ENCODE measurements at places on chromosomes 2 and 18.

DNA sequence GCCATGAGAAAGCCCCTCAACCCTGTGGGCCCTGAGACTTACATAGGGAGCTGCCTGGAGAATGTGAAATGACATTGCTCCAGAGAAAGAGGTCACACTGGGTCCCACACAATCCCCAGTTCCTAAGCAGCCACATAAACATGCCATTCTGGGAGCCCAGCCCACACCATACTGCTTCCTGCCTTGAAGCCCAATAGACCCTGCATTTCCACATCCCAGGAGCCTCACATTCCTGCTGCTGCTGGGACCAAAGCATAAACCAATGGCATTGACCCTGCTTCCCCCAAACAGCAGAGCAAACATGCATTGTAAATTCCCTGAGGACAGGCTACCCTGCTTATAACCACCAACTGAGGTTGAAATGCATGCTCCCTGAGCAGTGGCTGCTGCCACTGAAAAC, 1117.6 kb upstream of the SLC39A10 start:
- no peak for DNase-seq

DNA sequence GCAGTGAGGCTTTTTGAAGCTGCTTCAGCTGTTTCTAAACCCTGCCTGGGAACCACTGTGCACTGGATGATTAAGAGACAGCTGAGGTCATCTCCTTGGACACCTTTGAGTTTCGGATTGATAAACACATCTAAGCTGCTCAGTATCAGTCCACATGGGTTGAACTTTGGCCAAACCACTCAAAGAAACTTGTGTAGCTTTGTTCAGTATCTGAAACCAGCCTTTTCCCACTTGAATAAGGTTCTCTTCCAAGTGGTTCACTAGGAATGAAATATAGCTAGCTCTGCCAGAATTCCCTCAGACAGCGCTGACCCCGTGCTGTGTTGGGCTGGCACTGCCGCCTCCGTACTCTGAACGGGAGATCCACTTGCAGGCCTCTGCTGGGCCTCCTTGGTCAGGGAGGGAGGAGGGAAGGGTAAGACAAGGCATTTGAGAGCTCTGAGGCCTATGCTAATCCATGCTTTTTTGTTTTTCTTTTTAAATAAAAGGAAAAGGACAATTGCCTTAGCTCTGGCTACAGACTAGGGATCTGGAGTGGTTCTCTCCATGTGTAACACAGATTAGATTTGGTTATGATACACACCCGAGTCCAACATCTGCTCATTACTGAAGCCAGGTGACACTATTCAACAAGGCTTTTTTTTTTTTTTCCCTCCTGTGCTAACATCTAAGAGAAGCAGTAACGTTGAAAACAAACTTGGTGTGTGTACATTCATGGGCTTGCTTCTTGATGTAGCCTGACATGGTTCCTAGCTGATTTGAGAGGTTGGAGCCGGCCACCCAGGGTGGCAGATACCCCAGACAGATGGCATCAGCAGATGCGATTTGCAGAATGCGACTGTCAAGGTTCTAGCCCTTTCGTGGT, 67.7 kb downstream of the NCK2 start:
- peak; percentile 57 for DNase-seq

DNA sequence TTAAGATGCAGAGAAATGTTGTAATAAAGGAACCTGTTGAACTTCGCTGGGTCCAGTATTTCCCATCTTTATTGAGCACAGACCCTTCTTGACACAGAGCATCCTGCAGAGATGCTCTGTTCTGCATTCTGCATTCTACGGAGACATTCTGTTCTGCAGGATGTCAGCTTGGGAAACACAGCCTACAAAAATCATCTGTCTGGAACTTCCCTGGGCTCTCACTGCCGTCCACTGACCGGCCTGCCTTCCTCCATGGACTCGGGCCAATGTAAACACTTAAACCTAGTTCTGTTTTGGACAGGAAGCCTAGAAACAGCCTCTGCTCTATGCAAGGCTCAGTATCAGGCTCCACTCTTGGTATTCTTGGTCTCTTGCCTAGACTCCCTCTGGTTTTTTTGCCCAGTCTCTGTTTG, 90.0 kb upstream of the PPP1CB start:
- DNase-seq, result peak; percentile 65

DNA sequence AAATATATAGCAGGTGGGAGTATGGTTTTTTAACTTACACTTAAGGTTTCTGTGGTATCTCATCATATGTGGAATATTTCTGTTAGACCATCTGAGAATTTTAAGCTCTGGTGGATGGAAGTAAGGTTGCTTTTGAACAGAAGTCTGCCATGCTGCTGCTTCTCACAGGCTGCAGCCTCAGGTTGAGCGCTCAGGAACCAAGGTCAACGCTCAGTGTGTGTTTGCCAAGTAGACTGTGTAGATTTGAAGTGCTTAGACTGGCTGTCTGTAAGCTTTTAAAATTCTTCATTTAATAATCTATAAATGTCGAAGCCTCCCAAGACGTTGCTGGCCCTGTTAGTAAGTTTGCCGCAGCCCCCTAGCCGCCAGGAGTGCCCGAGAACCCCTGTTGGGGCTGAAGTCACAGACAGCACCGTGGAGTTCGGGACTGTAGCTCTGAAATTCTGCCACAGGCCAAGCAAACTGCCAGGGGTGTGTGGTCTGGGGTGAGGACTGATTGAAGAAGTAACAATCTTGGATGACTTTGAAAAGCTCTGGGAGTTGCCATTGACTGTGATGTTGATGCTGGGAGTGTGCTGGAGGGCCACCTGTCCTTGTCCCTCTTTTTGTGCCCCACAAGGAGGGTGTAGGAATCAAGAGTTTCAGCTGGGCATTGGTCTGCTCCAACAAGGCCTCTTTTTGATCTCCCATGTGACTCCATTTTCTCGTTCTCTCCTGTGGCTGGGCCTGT, 26.9 kb downstream of the INPP4A start:
- DNase-seq, result no peak

- DNase-seq, result no peak
These were observed 111.1 kb downstream of the TGFA start for GRCh38 chr2:70442301-70443077.

GRCh38 chr2:19456705-19457309, 98.4 kb upstream of the OSR1 start:
- DNase-seq, result no peak
